ENCODE measurements at places on chromosomes 6 and 20. TPM values are rescaled to one million over a fixed set of nuclear protein-coding genes. Genes with fewer than 3 reads are reported as not detected.

VGLL2 gene
- 0.12 TPM for total RNA-seq

VARS2 gene
- 34.0 TPM for total RNA-seq

SLC12A5 gene
- 0.35 TPM for total RNA-seq

SCGN gene
- total RNA-seq: not detected

E2F1 gene
- total RNA-seq: 42.6 TPM

MCHR2 gene
- total RNA-seq: not detected

SOX12 gene
- 32.0 TPM for total RNA-seq

CST9L gene
- total RNA-seq: not detected

TCF21 gene
- total RNA-seq: 0.08 TPM

TP53RK gene
- total RNA-seq: 26.0 TPM

EBF4 gene
- total RNA-seq: 0.66 TPM

DNMT3B gene
- total RNA-seq: 2,281 TPM

SIRPB2 gene
- not detected for total RNA-seq

HCK gene
- 1.2 TPM for total RNA-seq

LAMA4 gene
- total RNA-seq: 4.9 TPM

HSP90AB1 gene
- total RNA-seq: 2,361 TPM

CST2 gene
- not detected for total RNA-seq

ADGB gene
- not detected for total RNA-seq

C4B gene
- not detected for total RNA-seq

LY6G6D gene
- total RNA-seq: not detected

MROH8 gene
- total RNA-seq: 0.63 TPM

EFCAB8 gene
- not detected for total RNA-seq

USP49 gene
- 20.2 TPM for total RNA-seq

KIFC1 gene
- 61.7 TPM for total RNA-seq

IL20RA gene
- total RNA-seq: 2.4 TPM

TMEM170B gene
- total RNA-seq: 8.6 TPM

C20orf141 gene
- total RNA-seq: not detected

WDR27 gene
- 80.4 TPM for total RNA-seq

MEI4 gene
- 0.63 TPM for total RNA-seq

OR2B6 gene
- total RNA-seq: not detected

TBX18 gene
- total RNA-seq: not detected

B3GALT4 gene
- total RNA-seq: 1.0 TPM

PLCB4 gene
- total RNA-seq: 5.9 TPM

PRIM2 gene
- total RNA-seq: 75.2 TPM

COL19A1 gene
- not detected for total RNA-seq

SLC17A9 gene
- total RNA-seq: 24.2 TPM

ABHD16B gene
- total RNA-seq: not detected

ID4 gene
- 7.0 TPM for total RNA-seq

SLC22A16 gene
- not detected for total RNA-seq

CPNE5 gene
- 0.12 TPM for total RNA-seq

RBBP8NL gene
- 0.66 TPM for total RNA-seq

GGTLC1 gene
- not detected for total RNA-seq

TRAPPC3L gene
- not detected for total RNA-seq

DSP gene
- total RNA-seq: 43.7 TPM

BEND6 gene
- total RNA-seq: 6.7 TPM

ADGRB3 gene
- total RNA-seq: 1.9 TPM

NHSL1 gene
- 24.5 TPM for total RNA-seq
